ENCODE measurements at places on chromosomes 7 and 10.

DNA sequence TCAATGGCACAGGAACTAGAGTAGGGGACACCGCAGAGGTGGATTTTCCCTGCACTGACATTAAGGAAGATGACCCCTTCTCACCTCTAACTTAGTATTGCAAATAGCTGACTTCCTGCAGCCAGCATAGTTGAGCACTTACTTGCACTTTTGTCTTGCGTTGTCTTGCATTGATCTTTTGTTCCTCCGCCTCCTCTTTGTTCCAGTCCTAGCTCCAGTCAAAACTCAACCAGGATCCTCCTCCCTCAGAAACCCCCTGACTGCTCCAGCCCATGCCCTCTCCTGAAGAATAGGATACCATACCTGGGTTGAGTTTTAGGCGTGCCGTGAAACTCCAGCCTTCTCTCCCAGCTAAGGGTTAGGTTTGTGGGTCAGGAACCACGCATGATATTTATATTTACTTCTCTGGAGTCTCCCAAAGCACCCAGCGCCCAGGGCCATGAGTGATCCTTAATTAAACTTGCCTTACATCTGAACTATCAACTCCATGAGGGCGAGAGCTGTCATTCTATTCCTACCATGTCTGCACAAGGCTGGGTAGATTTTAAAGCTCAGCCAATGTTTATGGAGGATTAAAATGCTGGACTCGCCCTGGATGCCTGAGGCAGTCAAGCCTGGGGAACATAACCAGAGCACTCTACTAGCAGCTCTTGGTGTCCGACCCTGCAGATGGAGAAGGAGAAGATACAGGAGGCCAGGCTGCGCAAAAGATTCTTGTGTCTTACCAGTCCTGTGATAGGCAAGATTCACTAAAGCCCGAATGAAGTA is 14.1 kb downstream of the ZNF467 start:
- no peak for DNase-seq

GRCh38 chr10:124474514-124475070 is 13.0 kb downstream of the LHPP start:
- no peak for DNase-seq

- peak; percentile 19 for DNase-seq
Measured at GRCh38 chr7:7969306-7970236, 975 bp downstream of the GLCCI1 start.

GRCh38 chr10:20354166-20354565 is 537.9 kb downstream of the PLXDC2 start:
- DNase-seq = peak; percentile 28

DNA sequence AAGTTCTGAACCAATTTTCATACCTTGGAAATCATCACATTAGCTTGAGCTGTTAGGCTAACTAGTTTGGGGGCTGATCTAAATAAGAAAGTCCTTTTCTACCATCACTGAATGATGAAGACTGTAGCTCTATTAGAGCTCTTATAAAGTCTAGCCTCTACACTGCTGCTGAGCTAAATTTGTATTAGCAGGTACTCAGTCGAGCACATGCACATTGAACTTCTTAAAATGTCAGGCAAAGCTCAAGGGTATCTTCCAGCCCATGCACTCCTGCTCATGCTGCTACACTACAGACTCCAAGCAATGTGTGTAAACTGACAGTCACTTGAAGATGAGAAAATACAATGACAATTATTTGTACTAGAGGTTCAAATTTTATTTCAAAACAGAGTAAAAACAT is 158.8 kb upstream of the TMEM229A start:
- DNase-seq = no peak

All from skin of body (tissue), 3 donors.